Glomerular endothelial cell (primary cell): ENCODE measurements at places on chromosomes 1 and 21.

- DNase-seq, result no peak
Measured at GRCh38 chr1:92749024-92749634, 35.8 kb downstream of the EVI5 start.

DNA sequence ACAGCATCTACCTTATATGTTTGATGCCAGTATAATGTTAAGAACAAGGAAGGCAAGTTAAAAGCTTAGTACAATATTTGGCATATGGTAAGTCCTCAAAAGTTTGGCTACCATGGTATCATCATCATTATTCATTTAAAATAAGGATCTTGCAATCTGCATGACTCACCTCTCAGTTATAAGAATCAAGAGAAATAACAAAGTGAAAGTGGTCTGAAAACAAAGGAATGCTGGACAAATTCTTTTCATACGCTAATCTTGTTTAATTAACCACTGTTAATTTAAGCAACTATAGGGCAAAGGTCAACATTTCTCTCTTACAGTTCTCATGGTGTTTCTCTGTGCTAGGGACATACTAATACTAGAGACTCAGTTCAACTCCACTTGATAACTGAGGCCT is 13.0 kb upstream of the CLDN19 start:
- DNase-seq, result no peak

GRCh38 chr1:235525314-235525713 is 21.1 kb upstream of the B3GALNT2 start:
- DNase-seq, result no peak

DNA sequence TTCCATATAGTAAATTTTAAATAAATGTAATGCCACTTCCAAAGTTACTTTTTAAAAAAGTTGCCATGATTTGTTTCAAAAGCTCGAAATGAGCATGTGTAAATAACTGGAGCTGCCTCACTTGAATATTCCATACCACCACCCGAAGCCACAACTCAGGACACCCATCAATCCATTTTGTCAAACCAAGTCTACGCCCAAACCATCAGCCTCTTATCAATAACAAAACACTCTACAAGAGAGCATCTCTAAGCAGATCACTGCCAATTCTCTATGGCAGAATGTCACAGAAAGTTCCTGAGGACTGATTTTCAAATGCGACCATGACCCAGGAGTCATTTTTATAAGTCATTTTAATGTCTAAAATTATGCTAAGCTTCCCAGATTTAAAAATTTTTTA is 4.5 kb downstream of the HNRNPR start:
- DNase-seq, result no peak

DNA sequence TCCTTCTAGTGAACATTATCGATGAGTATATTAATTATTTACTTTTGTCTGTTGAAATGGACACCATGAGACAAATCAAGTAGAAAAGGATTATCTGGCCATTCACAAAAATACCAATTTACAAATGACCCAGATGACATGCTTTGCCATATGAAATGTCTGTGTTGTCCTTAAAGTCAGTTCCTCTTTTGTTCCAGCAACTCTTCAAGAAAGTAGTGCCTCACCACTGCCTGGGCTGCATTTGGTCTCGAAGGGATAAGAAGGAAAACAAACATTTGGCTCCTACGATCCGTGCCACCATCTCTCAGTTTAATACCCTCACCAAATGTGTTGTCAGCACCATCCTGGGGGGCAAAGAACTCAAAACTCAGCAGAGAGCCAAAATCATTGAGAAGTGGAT is 79.6 kb downstream of the RGL1 start:
- no peak for DNase-seq

DNA sequence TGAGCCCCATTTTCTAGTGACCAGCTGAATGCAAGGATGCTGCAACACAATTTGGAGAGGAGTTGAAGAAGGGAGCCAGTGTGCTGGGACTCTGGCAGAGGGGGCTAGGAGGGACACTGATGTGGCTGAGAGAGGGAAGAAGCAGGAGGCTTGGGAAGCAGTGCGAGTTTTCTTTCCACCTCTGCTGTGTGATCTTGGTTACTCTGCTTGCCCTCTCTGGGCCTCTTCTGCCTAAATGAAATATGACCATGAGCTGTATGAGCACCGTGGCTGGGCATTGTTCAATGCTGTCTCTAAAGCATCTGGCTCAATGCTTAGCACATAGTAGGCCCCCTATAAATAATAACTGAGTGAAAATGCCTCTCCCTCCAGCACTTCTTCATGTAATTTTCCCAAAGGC is 65.3 kb upstream of the PAX7 start:
- DNase-seq, result no peak
